ENCODE measurements at places on chromosomes 4 and X.

GRCh38 chr4:4417886-4418285, 31.0 kb downstream of the NSG1 start:
- H3K27ac ChIP-seq = no peak overlapping the region
- H3K36me3 ChIP-seq = peaks cover 8% of the 10 kb centered on the region
- H3K4me1 ChIP-seq = no peaks in the 10 kb centered on the region
- no peak for DNase-seq

DNA sequence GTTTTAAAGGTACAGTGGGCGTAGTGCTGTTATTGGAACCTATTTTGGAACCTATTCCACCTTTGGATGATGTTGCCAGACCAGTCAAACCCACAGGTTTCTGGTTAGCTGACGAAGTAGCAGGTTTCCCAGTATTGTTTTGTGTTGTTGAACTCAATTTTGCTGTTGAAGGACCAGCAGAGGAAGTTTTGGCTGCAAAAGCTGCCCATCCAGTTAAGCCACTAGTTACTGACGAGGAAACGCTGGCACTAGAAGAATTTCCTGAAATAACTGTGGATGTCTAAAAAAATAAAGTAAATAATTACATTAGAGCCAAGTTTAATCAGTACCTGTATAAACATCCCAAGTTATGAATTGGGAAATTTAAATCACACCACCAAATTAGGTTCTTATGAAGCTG, 25.5 kb downstream of the INTS12 start:
- H3K27ac ChIP-seq = no peak overlapping the region
- H3K4me1 ChIP-seq = no peaks in the 10 kb centered on the region
- no peak for DNase-seq
- no peak overlapping the region for H3K4me3 ChIP-seq

DNA sequence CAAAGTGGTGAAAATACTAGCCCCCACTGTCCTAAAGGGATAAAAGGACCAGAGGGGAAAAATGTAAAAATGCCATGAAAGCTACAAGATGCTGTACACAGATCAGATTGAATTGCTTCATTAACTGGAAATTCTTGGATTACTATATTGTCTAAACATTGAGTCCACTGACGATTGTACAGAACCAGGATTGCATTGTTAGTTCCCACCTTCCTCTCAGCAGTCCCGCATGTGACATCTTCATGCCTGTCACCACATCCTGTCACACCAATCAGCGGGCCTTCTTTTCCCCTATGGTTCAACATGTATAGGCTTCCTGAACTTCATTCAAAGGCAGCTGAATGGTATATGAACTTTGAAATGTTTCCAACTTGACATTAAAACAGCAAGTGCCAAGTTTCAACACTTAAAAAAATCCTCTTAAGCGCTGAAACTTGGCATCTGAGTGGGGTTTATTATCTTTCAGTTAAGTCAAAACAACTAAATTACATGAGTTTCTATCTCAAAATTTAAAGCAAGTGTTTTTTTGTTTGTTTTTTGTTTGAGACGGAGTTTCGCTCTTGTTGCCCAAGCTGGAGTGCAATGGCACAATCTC, 24.6 kb downstream of the ZRSR2 start:
- no peak overlapping the region for H3K4me3 ChIP-seq
- no peak overlapping the region for H3K27ac ChIP-seq
- peaks cover 10% of the 10 kb centered on the region for H3K36me3 ChIP-seq
- peaks cover 6% of the 10 kb centered on the region for H3K4me1 ChIP-seq

DNA sequence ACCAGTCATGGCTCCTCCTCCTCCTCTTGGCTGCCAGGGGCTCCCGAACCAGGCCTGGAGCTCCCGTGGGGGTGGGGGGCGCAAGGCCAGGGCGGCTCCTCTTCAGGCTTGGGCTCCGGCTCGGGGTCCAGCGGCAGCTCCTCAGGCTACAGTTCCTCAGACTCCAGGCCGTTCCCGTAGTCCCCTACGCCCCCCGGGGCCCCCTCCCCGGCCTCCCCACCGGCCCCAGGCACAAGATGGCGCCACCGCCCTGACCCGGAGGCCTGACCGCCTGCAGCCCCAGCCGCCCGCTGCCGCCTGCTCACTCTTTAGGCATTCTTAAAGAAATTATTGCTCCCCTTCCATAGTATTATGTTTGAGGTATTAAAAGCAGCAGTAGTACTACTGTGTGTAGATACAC, 54.5 kb downstream of the TAF1 start:
- no peak for DNase-seq
- H3K4me3 ChIP-seq = no peak overlapping the region
- no peaks in the 10 kb centered on the region for H3K27me3 ChIP-seq
- no peaks in the 10 kb centered on the region for H3K4me1 ChIP-seq

DNA sequence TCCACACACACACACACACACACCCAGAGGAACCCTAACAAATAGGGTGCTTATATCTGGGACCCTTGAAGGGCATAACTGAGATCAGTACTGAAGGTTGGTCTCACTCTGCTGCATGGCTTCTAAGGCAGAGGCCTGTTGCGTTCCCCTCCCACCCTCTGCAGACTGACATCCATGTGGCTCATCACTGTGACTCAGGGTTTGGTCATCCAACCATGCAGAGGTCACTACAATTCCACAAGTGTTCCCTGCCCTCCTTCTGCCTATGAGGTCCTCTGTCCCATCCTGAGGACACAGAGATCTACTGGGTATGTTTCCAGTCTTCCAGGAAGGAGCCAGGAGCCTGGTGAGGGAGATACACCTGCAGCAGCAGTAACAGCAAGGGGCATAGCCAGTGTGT, 55.8 kb downstream of the XAGE2 start:
- no peak for DNase-seq
- H3K27ac ChIP-seq = no peak overlapping the region
- H3K4me3 ChIP-seq = no peak overlapping the region

Measured in GM12878 (cell line).